ENCODE measurements at places on chromosomes 6 and 20.

GRCh38 chr20:9306521-9306920 lies 207.9 kb upstream of the LAMP5 start:
- DNase-seq, result no peak

GRCh38 chr6:132865364-132865763 lies 51.0 kb downstream of the RPS12 start:
- DNase-seq, result no peak

DNA sequence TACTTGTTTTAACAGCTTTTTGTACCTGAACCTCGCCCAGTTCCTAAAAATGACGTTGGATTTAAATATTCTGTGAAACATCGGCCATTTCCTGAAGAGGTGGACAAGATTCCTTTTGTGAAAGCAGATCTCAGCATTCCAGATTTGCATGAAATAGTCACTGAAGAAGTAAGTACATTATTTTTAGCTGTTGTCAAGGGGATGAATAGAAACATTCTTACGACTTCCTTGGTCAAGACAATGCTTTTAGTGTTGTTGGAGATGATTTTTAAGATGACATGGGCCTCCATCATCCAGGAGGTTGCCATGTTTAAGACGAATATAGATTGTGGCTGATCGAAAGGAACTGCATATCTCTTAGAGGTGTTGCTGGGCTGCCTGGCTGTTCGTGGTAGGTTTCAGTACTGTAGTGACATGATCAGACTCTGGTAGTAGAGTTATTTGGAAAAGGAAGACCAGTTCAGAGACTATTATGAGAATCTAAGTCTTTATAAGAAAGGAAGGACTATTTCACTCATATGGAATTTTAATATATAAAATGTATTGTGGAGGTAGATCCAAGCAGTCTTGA lies 29.9 kb upstream of the ADIG start:
- DNase-seq, result no peak

- DNase-seq, result peak; percentile 73
Observed at GRCh38 chr6:27866357-27867050, 45.7 kb downstream of the OR2B2 start.

DNA sequence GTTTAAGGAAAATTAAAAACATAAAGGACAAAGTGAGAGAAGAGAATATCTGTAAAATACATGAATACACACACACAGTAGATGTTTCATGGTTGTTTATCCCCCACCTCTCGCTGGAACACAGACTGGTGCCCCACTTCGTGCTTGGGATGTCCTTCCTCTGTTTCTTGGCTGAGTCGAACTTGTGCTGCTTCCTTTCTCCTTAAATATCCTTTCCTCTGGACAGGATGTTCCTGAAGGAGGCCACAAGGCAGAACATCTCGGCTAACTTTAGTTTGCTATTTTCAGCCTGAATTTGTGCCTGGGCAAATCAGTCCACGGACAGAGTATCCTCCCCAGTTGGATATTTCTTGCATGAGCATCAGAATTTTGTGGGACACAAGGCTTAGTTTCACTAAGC lies 54.7 kb upstream of the ZMYND8 start:
- no peak for DNase-seq

DNA sequence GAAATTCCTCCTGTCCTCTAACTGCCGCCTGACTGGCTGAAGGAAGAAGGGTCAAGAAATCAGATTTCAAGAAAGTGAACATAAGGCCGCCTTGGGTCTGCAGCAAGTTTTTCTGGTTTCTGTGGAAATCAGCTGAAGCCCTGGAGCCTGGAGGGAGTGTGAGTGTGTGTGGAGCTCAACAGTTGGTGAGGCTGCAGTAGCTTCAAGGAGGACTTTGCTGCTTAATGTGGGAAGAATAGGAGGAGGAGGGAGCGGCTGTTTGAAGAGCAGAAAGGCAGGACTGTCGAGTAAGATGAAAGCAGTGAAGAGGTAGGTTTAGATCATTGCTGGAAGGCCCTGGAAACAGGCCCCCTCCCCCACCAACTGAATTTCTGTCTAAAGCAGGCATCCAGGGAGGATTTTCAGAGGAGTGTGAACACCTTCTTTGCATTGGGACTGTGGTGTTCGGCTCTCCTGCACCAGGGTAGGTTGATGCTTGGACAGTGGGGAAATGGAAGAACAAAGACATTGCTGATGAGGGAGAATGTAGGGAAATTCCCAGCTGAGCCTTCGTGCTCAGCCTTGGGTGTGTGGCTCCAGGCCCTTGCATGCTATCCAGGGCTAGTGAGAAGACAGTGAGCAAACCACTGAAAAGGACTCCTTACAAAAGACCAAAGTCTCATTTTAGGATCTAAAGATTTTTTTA lies 79.5 kb upstream of the VSTM2L start:
- DNase-seq, result no peak

DNA sequence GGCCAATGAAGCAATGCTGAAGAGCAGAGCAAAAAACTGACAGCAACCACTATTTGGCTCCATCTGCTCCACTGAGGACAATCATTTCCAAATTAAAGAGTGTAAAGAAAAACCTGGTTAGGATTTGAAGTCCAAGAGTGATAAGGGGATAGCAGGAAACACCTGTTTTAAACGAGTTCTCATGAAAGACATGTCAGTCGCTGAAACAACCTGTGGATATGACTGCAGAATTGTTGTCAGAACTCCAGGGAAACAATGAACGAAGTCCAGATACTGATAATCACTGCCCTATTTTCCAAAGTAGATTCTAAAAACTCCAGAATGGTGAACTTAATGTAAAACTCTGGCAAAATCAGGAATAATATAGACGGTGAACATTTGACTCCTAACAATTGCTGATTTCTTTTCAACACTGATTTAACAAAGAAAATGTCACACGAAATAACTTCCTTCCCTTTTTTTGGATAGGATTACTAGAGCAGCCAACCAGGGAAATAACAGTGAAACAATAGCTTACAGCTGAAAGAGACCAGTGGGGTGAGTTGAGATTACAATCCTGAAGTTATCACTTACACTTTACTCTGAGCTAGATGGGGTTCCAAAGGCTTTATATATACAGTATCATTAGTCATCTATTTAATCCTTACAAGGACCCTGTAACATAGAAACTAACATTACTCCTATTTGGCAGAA lies 83.7 kb downstream of the ELOVL5 start:
- no peak for DNase-seq

DNA sequence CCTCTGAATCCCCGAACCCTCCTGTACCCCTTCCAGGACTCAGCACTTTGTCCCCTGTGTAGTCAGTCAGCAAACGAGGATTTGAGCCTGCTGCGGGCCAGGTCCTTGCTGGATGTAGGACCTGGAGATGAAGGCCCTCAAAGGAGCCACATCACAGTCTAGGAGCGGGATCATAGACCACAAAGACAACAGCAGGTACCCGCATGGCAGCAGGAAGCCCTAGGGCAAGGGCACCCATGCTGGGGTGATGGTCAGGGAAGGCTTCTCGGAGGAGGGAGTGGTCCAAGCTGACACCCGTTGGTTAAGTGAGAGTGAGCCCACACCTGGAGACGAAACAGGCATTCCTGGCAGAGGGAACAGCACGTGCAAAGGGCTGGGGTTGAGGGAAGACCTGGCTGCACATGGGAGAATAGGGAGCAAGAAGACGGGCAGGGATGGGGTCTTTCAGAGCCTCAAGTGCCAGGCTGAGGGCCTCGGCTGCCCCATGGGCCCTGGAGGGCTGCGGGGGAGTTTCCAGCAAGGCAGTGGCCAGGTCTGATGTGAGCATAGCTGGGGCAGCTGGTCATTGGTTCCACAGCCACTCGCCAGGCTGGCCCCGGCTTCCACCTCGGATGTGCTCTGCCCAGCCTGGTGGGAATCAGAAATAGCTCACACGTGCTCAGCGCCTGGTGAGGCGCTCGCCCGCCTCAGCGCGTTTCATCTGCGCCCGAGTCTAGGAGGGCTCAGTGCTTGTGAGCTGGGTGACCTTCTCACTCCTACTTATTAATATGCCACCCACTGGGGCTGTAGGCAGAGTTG lies 15.0 kb downstream of the DLGAP4 start:
- no peak for DNase-seq

DNA sequence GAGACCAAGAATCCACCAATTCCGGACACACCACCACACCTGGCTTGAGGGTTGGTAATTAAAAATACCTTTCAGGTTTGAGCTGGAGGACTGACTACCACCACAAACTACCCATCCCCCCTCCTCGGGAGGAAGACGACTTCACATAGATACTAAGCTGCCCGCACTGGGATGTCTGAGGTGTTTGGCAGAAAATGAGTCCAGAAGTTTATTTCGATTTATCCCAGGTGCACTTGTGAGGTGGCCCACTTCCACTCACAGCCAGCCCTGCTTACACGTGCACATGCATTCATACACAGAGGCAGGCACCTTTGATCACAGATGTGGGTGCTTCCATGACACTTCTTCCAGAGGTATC lies 187.1 kb downstream of the ID4 start:
- no peak for DNase-seq

DNA sequence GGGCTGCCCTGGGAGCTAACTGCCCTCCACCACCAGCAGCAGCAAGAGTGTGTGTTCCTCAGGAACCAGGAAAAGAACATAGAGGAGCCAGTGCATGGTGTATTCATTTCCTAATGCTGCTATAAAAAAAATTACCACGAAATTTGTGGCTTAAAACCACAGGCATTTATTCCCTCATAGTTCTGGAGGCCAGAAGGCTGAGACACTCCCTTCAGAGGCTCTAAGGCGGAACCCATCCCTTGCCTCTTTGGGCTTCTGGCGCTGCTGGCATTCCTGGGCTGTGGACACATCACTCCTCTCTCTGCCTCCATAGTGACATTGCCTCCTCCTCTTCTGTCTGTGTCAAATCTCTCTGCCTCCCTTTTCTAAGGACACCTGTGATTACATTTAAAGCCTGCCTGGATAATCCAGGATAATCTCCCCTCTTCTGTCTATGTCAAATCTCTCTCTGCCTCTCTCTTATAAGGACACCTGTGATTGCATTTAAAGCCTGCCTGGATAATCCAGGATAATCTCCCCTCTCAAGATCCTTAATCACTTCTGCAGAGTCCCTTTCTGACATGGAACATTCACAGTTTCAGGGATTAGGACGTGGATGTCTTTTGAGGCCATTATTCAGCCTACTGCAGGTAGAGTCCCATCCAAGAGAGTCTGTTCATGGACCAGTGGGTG lies 54.7 kb downstream of the NDUFAF5 start:
- DNase-seq, result no peak

DNA sequence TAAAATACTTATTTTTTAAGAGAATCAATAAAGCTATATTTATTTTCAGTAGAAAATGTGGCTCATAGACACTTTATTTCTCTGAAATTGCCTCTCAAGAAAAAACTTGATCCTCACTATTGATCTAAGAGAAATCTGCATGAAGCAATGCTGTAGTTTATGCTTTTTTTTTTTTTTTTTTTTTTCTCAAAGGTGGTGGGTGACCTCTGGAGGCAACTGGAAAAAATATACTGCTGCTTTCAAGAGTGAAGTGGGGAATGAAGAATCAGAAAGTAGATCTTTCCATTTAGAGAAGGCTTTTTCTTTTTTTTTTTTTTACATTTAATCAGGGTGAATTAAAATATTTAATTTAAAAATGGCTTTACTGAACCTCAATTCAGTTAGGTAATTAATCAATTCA lies 169.3 kb downstream of the SLC16A10 start:
- DNase-seq, result peak; percentile 28

DNA sequence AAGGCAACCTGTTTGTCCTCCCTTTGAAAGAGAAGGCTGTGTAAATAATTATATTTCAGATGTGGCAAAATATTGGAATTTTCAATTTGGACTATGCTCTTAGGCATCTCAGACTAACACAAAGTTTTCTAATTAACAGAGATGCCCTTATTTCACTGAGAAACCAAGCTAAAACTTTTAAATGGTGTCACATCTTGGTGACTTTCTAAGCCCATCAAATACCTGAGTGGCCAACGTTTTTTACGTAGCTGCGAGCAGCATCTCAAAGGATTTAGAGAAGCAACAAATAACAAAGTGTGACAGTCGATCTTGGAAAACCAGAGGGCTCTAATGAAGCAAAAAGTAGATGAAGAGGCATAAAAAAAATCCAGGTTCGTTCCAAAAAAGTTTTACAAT lies 3.4 kb upstream of the HEY2 start:
- no peak for DNase-seq

- DNase-seq, result no peak
Observed at GRCh38 chr20:56934888-56935287, 305.8 kb downstream of the TFAP2C start.

GRCh38 chr20:57619051-57619831 lies 985 bp downstream of the ZBP1 start:
- no peak for DNase-seq

DNA sequence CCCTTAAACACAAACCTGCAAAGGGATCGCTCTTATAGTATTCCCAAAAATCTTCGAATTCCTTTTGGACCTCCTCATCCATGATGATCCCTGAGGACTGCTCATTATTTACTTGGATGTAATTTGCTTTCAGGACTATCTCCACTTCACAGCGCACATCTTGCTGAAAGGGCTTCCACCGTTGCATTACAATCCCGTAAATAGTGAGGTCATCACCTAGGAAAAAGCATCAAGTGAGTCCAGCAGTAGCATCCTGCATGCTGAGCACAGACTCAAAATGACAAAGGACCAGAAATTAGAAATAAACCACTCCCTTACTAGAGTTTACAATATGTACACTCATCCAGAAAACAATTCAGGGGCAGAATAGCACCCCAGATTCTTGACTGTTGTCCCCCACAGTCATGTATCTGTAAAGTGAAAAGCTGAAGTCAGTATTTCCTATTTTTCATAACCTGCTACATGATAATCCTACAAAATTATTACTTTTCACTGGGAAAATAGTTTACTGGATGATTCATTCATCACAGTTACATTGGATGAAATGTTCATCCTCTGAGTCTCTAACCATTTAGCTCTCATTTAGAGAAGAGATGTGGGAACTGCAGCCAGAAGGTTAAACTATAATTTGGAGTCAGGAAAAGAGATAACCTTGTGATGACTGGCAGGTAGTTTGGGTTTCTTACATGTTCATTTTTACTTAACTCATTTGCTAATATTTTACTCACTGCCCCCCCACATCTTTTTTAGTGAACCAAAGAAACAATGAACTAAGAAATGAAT lies 17.2 kb downstream of the MCM9 start:
- no peak for DNase-seq

DNA sequence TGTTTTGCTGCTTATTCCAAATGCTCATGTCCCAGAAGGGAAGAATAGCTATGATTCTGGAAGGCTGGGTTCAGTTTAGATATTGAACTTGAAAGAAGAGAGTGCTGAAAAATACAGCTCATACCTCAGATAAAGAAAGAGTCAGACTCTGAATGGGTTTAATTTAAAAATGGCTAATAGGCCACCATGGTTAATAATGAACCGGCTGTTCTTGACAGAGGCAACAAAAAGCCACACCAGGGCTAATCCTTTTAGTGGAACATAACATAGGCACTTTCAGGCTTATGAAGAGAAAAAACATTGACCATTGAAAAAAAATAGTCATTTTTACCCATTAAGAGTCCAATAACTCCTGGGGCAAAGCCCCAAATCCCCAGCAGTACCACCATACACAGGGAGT lies 59.4 kb downstream of the TNFRSF21 start:
- DNase-seq, result no peak

All from SK-N-DZ (cell line).